Left renal pelvis (tissue), 4 donors: ENCODE measurements at places on chromosomes 4 and X.

GRCh38 chr4:177308847-177309521 is 690 bp upstream of the NEIL3 start:
- no peak for DNase-seq

DNA sequence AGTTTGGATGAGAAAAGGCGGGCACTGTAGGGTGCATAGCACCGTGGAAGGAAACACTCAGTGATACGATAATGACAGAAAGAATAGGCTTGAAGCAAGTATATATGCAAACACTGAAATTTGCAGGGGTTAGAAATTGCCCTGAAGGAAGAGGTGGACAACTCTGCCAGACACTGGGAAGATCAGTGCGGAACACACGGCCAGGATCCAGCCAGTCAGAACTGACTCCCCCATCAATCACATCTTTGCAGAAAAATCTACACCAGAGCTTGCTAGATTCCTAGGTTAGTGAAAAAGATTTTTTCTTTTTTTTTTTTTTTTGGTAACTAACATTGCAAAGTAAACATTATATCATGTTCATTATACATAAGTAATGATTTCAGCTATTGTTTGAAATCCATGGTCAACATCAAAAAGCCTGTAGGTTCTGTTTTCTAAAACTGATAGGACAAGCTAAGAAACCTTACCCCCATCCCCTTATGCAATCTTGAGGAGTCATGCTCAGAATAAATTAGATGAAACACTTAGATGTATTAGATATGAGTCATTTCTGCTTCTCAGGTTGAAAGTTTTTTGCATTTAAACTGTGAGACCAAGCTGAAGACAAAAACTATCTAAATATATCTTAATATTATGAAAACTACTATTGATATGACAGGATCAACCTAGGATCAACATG is 38.9 kb downstream of the TRIML1 start:
- no peak for DNase-seq

DNA sequence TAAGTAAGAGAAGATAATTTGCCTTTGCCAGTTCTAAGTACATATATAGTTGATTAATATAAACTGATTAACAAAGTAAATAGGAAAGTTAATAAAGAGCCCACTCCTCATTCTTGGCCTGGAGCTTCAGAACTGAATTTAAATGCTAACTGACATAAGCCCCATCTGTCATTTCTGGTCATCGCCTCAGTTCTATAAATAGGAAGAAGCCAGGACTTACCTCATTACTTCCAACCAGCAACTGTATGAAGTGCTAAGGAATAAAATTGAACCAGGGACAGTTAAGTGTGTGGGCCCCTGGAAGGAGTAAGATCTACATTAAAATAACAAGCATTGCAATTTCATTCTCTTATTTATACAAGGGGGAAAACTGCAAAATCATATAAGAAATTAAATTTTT is 52.0 kb upstream of the PDLIM5 start:
- no peak for DNase-seq

GRCh38 chrX:39808471-39808917 is 289.3 kb downstream of the BCOR start:
- no peak for DNase-seq

DNA sequence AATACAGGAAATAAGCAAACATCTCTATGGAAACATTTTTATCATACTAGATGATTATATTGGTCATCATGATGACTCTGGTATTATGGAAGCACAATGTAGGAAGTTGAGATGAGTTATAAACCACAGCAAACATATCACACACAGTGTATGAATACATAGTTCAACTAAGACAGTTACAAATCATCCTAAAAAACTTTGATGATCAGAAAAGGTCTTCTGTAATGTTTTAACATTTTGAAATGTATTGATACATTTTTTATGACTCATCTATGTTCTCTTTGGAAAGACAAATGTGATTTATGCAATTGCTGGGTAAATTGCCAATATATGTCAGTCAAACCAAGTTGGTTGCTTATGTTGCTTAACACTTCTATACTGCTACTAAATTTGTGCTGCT is 4.8 kb downstream of the CXCL3 start:
- DNase-seq: no peak

DNA sequence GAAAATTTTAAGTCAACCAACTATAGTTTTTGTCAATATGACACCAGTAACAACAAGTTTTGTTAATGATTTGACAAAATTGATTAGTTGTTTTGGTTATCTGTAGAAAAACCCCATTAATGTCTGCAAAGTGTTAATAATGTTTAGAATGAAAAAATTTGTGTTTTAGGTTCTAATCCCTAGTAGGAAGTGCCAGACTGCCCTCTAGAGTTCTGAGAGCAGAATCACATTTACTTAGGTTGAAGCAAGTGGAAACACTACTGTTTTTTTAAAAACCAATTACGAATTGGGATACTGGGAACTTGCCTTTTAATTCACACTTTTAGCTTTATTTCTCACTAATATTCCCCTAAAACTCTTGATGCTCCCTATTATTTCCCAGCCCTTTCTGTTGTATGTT is 101.1 kb upstream of the CYLC1 start:
- DNase-seq: no peak

DNA sequence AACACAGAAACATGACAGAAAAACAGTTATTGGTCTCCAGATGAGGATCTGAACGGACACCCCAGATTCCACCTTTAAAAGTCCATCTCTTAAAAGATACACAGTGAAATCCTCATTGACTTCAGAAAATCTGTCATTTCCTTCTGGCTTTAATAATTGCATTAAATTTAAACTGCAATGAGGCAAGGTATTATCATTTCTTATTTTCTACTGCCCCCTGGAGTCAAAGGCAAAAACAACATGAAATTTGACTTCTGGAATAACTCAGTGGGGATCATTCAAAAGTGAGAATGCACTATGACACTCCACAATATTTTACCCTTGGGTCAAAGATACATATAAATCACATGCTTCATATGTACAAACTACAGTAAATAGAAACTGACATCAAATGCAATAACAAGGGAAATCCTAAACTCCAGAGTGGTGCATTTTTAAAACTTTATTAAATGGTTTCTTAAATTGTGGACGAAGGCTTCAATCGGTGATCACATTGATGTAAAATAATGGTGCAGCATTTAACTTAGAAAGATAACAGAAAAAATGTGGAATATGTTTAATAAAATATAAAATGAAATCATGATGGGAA is 56.4 kb upstream of the SPANXN1 start:
- DNase-seq: no peak

GRCh38 chr4:94635177-94635576 is 122.6 kb upstream of the BMPR1B start:
- no peak for DNase-seq
